ENCODE measurements at places on chromosomes 6 and 20.

GRCh38 chr6:33207552-33208090 lies 679 bp upstream of the RING1 start:
- DNase-seq = peak; percentile 34

DNA sequence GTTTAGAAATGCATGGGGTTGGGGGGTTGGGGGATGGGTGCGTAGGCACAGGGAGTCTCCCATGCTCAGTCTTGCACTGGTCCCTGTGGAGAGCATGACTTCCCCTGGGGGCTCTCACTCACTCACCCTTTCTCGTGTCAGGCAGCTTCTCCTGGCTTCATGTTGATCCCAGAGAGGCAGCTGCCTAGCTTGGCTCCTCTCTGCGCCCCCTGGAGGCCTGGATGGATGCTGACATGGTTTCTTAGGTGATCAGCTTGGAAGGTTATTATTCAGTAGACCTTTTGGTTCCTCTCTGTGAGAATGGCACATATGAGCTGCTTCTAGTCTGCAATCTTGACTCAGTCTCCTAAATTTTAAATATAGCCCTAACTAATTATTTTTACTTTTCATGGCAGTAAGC lies 109.3 kb upstream of the FAM83B start:
- DNase-seq = no peak

DNA sequence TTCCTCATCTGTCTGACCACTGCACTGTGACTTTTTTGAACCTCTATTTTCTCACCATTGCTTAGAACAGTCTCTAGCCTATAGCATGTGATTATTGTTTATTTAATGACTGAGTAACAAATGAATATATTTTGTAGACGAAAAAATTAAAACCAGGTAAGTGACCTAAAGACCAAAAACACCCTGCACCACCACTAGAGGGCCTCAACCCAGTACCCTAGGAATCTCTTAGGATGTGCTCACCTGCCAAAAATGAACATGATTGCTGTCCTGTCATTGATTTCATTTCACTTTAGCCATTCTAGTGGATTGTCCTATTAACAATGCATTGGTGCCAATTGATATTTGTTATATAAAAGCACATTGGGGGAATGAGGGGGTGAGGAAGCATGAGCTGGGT lies 199.1 kb downstream of the COL9A1 start:
- peak; percentile 30 for DNase-seq

- DNase-seq = no peak
These were observed 128.2 kb upstream of the ADGRB3 start for GRCh38 chr6:68506911-68507310.

DNA sequence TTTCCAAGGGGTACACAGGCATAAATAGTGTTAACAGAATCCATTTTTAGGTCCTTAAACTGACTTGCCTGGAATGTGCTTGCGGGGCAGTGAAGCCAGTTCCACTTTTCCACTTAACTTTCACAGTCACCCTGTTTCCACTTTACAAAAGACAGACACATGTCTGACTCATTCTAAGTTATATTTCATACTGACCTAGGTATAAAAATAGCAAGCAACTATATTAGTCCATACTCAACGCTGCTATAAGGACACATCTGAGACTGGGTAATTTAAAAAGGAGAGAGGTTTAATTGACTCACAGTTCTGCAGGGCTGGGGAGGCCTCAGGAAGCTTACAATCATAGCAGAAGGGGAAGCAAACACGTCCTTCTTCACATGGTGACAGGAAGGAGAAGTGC lies 88.2 kb downstream of the MTFR2 start:
- DNase-seq = no peak

- no peak for DNase-seq
These were observed 96.7 kb downstream of the TOX2 start for GRCh38 chr20:44011251-44011940.

- DNase-seq = no peak
These were observed 64.2 kb upstream of the AKIRIN2 start for GRCh38 chr6:87766211-87766610.

DNA sequence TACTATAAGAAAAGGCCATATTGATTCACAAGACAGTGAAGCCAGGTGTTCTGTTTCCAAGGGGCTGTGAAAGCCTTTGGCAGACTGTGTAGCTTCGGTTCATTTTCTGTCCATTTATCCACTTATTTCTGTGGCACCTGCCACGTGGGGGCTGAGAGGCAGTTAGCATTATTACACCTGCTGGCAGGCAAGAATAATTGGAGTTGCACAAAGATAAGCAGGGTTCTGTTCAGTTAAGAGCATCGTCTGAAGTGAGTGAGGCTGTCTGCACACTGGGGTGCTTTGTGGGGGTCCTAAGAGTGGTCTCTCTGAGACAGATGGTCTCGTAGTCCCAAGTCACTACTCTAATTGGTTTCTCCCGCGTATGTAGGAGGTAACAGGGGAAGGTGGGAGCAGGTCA lies 60.6 kb upstream of the CCN6 start:
- DNase-seq = no peak

DNA sequence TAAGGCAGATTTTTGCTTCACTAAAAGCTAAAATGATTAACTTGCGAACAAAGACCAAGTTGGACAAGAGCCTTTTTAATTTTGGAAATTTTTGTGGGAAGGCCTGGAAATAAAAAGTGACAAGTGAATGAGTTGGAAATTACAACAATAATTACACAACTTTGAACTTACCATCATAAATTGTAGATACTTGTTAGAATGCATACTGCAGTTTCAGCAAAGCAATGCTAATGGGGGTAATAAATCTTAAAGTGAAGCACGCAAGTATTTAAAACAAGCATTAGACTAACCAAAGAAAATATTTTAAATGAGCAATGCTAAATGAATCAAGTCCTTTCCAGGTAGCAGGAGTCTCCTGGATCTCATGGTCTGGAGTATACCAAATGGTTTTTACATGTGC lies 83.2 kb upstream of the EYA4 start:
- DNase-seq = no peak

DNA sequence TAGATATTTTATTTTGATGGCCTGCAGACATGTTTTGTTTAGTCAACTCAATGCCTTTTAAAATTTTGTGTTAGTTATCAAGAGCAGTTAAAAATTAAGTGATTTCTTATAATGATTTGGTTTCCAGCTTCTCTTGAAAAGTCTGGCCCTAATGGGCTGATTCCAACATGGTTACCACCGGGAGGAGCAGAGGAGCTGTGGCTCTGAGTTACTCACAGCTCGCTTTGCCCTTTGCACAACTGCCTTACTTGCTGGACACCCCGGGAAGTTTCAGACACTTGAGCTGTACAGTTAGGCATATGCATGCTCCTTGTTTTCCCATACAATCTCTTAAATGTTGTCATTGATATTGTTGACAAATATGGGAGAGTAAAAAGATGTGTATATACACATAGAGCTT lies 173.1 kb upstream of the MMS22L start:
- DNase-seq = no peak

DNA sequence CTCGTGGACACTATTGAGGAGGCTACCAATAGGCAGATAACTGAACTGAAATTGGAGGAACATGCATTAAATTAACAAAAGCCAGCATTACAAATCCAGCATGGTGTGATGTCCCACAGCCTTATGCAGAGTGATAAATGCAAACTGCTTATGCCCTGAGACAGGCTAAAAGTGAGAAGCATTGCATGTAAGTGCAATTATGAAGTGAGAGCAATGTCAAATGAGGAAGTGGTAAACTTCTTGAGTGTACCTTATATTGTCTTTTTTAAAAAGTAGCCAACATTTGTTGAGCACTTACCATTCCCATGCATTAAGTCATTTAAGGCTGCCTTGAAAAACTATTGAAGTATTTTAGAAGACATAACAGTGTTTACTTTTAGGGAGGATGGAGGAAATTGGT lies 212.2 kb downstream of the TBC1D7 start:
- no peak for DNase-seq

DNA sequence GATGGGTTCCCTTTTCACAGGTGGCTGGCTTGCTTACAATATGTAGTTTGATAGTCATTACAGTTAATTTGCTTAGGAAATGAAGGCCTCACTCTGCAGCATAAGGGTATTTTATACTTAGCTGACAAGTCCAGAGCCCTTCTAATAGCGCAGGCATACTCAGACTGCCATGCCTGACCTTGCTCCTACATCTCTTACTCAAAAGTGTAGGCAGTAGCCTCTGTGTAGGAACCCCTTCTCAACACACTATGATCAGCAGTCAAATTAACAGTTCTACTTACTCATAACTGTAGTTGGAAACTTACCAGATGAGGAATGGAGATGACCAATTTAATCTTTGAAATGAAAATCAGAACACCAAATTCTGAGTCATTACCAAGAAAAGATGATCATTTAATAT lies 373.5 kb downstream of the TBC1D32 start:
- DNase-seq = no peak

- peak; percentile 16 for DNase-seq
These were observed 41.2 kb upstream of the TMEM200A start for GRCh38 chr6:130324657-130325056.

- no peak for DNase-seq
These were observed 50.0 kb upstream of the PLEKHG1 start for GRCh38 chr6:150549674-150550101.

GRCh38 chr6:63940056-63940455 lies 304.5 kb downstream of the PHF3 start:
- no peak for DNase-seq

GRCh38 chr20:38727607-38728190 lies 3.4 kb downstream of the SLC32A1 start:
- DNase-seq = no peak

DNA sequence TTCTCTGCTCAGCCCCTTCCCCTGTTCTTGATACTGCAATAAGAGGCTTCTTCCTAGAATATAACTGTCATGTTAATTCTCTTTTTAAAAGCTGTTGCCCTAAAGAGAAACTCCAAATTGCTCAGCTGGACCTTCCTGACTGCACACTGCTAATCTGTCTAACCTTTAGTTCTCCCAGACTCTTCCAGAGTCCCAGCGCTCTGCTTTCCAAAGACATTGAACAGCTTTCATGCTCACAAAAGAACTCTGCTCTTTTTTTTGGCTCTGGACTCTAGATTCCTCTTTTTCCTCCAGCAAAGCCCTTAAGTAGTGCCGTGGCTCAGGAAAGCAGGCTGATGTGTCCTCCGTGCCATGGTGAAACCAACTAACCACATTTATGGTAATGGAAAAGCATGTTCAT lies 356.6 kb upstream of the RSPO3 start:
- no peak for DNase-seq

DNA sequence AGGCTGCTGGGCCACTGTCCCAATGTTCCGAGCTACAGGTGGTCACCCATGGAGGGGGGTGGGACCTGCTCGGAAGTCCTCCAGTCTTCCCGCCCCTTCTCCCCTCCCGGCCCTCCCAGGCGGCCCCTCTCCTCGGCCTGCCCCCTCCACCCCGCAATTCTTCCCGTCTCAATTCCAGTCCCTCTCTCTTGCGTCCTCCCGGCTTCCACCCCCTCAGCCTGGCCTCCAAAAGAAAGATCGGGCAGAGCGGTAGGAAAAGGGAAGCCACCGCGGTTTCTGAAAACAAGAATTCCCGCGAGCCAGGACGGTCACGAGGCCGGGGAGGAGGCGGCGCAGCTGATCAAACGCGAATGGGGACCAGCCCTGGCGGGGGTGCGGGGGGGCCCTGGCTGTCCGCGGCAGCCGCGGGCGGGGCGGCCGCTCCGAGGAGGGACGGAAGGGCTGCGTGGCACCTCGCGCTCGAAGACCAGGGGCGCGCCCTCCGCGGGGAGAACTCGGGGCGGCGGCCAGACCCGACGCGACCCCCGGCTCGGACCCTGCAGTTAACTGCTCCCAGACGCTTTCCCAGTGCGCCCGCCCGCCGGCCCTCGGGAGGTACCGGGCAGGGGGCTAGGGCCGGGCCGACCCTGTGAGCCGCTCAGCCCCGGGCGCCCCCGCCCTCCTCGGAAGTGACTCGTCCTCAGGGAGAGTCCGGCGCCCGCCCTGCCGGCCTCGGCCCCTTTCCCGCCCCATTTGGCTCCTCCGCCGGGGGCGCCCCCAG lies 1.0 kb downstream of the PXDC1 start:
- DNase-seq = peak; percentile 54

- no peak for DNase-seq
These were observed 66.3 kb upstream of the KCNK16 start for GRCh38 chr6:39388606-39389483.

Measured in MCF 10A (cell line).